ENCODE measurements at places on chromosomes 3 and 15.

GRCh38 chr3:42023380-42023779 is 61.5 kb upstream of the ULK4 start:
- DNase-seq = peak; percentile 13

GRCh38 chr3:43659250-43659880 is 31.4 kb upstream of the ABHD5 start:
- DNase-seq = no peak

GRCh38 chr15:66573719-66574595 is 8.2 kb upstream of the LCTL start:
- DNase-seq = no peak

DNA sequence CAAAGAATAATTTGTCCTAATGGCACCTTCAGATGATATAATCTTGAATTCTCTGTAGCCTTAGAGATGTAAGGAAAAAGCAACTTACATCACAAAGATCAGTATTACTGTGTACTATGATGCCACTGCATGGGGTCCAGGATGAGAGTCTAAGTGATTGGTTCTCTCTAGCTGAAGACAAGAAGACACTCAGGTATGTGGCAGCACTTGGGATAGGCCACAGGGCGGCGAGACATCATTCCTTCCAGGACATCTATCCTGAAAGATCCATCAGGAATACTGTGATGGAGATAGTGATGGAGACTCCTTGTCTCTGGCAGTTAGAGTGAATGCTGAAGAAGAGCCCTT is 2.5 kb downstream of the CD200 start:
- no peak for DNase-seq

DNA sequence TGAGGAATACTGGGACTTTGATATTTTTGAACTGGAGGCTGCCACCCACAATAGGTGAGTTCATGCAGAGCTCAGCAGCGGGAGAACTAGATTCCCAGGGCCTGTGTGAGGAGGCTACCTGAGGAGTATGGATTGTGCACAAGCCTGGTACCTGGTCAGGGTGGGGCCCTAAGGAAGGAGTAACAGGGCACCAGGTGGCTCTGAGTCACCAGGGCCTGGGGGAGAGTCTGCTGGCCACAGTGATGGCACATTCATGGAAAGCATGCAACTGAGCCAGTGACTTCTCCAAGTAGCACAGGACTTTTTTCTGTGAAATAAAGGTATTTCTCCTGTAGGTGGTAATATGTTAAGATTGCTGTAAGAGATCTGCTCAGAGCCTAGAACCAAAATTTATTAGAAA is 134.4 kb downstream of the PDE8A start:
- no peak for DNase-seq

DNA sequence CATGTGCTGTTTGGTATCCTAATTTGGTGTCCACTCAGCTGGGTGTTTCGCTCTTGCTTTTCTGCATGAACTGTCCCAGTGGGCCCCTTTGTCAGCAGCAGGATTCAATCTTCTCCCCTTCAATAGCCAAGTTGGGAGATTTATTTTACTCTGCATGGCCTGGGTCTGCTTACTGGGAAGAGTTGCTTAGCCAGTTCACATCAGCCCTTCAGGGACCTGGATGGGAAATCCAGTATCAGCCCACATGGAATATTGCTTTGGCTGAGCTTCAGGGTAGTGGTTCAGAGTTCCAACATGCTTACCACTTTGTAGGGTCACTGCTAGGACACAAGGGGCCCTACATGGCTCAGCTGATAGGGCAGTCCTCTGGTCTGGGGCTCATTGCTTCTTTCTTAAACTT is 93.0 kb upstream of the BOC start:
- DNase-seq = no peak

- no peak for DNase-seq
Observed at GRCh38 chr3:154275965-154276364, 48.3 kb downstream of the DHX36 start.

- DNase-seq = no peak
Observed at GRCh38 chr3:19013879-19014278, 134.4 kb upstream of the KCNH8 start.

GRCh38 chr15:99442252-99442897 is 123.4 kb upstream of the MEF2A start:
- no peak for DNase-seq

DNA sequence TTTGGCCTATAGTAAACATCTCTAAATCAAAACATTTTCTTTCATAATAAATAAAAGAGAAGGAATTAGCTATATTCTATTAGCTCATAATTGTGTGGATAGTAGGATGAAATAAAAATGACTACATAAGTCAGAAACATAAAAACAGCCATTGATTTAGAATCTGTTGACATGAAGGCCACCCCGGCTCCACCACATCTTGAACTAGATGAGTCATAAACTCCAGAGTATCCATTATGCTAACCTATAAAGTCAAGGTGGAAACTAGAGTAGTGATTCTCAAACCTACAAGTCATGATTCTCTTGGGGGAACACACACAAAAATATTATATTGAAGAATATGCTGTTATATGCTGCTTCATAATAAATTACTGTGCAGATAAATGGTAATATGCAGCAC is 831.0 kb downstream of the TUSC7 start:
- no peak for DNase-seq

GRCh38 chr15:22963641-22964040 is 16.5 kb downstream of the CYFIP1 start:
- DNase-seq = no peak

DNA sequence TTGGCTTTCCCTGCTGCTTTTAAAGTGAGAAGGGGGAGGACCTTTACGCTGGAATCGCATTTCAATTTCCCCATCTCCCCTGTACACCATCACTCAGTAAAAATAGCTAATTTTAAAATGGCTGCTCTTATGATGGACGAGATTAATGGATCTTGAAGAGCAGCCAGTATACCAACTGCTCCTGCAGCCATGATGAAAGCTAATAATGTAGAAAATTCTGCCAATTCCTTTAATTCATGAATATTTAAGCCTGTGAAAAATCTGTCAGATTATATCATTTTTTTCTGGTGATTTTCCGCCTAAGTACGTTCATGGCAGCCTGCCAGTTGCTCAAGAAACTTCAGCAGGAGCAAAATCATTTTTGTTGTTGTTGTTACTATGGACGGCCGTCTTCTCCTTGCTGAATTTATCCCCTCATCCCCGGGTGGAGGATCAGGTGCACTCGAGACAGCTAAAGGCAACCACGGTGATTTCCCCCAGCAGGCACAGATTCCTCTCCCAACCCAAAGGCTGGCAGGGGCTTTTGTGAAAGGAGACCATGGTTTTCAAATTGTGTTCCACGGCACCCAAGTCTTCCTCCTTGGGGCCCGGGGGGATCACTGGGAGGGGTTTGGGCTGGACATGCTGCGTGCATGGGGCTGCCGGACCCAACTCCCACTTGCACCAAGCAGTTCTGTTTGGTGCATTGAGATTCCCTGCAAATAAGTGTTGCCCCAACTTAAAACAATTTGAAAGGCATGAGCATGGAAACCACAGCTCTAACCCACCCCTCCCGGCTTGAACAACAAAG is 289.6 kb downstream of the UACA start:
- DNase-seq = no peak

DNA sequence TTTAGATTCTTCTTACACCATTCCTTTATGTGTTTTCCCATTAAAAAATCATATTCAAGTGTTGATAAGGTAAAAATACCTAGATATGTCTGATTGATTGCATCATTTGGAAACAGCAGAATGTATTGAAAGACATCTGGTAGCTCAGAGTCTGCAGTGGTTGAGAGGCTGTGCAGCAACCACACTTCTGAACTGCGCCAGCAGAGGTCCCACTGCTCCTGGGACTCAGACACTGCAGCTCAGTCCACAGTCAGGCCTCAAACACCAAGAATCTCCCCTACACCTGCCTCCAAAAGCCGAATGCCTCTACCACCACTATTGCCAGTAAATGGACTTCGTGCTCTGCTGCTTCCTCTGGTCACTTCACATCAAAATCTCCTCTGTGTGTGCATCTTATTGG is 176.9 kb upstream of the LMCD1 start:
- DNase-seq = peak; percentile 24

DNA sequence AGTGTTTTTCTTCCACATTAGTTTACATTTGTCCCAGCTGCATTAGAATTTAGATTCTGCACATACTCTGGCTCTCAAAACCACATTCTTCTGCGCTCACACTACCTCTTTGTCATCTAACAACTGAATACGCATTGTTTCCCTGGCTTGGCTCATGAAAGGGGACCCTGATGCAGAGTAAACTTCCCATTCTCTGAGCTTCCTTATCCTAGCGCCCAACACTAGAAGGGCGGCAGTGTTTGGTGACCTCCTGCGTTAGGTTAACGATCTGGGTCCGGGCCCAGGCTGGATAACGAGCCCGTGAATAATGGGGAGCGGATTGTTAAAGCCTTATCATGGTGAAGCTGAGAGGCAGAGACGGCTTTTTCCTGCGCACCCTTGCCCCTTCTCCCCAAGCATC is 63.9 kb downstream of the ETV5 start:
- DNase-seq = no peak

- no peak for DNase-seq
Observed at GRCh38 chr3:46369675-46370132, 1.0 kb upstream of the CCR5 start.

DNA sequence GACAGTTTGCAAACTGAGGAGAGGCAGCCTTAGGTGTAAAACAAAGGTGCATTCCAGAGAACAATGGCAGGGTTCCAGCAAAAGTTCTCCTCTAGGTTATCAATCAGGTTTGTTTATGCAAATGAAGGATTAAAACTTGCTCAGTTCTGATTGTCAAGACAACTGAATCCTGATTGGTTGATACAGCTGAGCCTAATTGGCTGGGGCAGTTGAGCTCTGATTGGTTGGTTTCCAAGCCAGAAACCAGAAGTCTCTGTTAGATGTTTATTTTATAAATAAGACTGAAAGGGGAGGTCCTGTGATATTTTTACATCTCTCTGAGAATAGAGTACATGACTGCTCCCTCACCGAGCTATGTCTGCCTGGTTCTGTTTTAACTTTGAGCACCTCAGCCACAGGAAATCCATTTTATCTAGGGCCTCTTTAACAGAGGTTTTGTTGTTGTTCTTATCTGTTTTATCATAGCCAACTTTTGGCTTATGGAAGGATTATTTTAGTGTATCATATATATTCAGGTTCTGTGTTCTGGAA is 37.8 kb downstream of the PPM1L start:
- DNase-seq = no peak

- DNase-seq = no peak
Observed at GRCh38 chr15:63020759-63021430, 21.7 kb upstream of the TPM1 start.

DNA sequence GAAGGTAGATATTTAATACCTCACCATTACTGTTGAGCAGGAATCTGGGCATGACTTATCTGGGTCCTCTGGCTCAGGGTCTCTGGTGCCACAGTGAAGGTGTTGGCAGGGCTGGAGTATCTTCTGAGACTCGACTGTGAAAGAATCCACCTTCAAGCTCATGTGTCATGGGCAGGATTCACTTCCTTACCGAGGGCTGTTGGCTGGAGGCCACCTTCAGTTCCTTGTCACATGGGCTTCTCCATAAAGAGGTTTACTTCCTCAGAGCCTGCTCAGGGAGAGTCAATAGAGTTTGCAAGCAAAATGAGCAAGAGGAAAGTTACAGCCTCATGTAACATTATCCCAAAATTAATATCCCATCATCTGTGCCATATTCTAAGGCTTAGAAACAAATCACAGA is 459.5 kb downstream of the NR2F2 start:
- no peak for DNase-seq

DNA sequence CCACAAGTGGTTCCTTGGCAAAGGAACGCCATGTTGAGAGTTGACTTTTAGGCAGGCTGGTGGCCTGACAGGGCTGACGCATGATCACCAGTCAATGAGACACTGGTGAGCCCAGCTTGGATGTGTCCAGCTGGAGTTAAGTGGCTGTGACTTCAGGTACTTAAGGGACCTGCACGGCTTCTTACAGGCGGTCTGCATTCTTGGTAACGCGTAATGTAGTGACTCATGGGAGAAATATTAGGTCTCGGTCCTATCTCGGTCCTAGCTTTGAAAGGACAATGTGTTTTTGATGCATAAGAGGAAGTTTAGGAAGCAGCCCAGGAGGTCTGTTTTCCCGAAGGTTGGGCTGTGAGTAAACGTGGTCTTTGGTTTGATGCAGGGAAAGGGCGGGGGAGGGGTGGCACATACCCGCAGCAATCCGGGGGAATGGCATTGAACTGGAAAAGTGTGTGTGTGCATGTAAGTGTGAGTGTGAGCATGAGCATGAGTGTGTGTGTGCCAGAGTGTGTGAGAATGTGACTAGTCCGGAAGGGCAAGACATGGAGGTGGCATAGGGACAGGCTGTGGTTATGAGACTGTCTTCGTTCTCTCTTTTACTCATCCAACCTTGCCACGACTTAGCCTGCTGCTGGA is 55.3 kb downstream of the FAM43A start:
- no peak for DNase-seq

GRCh38 chr3:126982126-126982470 is 817 bp upstream of the PLXNA1 start:
- peak; percentile 36 for DNase-seq

GRCh38 chr3:144312702-144313101 is 341.1 kb downstream of the DIPK2A start:
- DNase-seq = no peak

DNA sequence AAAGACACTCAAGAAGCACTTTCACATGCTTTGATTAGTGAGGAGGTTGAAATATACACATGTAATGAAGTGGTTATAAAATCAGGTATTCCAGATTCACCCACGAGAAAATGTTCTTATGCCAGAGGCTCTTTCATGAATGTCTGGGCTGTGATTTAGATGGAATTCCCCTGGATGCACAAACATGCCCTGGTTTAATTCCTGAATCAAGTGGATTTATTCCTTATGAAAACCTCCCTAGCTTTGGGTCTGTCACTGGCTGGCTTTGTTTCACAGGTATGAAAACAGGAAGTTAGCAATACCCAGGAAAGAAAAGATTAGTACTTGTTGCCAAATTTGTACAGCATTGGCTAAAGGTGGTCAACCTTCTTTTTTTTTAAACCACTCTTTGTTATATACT is 1123.0 kb downstream of the ROBO1 start:
- DNase-seq = no peak

DNA sequence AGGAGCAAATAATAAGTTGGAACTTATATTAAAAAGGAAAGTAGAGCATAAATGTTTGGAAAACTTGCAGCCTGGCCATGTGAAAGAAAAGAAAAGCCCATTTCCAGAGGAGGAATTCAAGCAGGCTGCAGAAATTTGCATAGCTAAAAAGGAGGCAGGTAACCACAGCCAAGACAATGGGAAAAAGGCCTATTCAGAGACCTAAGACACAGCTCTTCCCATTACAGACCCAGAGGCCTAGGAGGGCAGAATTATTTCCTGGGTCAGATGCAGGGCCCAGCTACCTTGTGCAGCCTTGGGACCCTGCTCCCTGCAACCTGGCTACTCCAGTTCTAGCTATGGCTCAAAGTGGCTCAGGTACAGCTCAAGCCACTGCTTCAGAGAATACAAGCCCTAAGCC is 234.6 kb upstream of the BCHE start:
- DNase-seq = no peak

DNA sequence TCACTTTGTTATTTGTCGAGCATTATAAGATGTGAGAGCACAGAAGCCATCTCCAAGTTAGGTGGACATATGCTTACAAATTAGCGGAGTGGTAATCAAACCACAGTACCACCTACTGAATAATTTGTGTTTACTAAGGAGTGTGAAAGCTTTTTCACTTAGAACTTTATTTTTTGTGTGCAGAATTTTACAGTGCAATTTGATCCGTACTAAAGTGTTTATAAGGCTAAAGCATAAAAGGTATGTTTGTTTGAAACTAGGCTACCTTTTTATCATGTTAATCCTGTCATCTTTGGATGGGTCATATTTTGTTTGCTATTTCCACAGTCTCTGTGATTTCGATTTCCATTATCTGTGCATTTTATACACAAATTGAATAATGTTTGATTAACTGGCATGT is 37.5 kb downstream of the MAP2K5 start:
- no peak for DNase-seq
